ENCODE measurements at places on chromosomes 1 and 21. TPM values are rescaled to one million over a fixed set of nuclear protein-coding genes. Genes with fewer than 3 reads are reported as not detected.

GRCh38 chr1:226722240-226722900 is 16.7 kb downstream of the ITPKB start:
- DNase-seq: no peak

GRCh38 chr1:29124366-29125236 is 898 bp upstream of the TMEM200B start:
- peak; percentile 77 for DNase-seq

- no peak for DNase-seq
These were observed 44.7 kb downstream of the NAV1 start for GRCh38 chr1:201583663-201584062.

DNA sequence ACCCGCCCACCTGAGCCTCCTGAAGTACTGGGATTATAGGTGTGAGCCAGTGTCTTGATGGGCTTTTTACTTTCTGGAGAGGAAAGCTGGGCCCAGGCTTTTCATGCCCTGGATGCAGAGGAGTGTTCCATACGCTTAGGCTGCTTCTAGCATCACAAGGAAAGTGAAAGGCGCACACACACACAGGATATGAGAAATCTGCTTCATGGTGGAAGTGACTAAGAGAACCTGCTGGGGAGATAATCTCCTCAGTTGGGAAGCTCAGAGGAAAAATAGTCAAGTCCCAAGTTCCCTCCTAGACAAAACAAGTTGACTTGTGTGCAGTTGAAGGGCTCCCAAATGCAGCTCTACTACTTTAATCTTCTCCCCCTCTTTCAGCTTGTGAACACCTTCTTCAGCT is 2.2 kb downstream of the NUDC start:
- no peak for DNase-seq

DNA sequence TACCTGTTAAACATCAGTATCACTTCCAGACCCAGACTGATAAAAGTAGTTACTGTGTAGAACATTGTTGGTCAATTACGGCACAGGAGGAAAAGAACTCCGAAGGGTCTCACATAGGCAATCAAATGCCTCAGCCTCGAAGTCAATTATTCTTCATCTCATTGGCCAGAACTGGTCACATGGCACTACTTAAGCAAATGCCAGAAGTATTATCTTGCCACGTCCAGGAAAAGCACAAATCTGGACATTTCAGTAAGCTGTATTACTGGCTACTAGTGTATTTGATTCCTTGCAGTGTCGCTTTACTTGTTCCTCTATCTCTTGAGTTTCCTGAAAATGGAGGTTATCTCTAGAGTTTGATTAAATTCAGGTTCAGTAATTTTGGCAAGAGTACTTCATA is 24.4 kb downstream of the DIO1 start:
- no peak for DNase-seq

GRCh38 chr1:31626223-31627207 is 9.0 kb downstream of the HCRTR1 start:
- no peak for DNase-seq

DNA sequence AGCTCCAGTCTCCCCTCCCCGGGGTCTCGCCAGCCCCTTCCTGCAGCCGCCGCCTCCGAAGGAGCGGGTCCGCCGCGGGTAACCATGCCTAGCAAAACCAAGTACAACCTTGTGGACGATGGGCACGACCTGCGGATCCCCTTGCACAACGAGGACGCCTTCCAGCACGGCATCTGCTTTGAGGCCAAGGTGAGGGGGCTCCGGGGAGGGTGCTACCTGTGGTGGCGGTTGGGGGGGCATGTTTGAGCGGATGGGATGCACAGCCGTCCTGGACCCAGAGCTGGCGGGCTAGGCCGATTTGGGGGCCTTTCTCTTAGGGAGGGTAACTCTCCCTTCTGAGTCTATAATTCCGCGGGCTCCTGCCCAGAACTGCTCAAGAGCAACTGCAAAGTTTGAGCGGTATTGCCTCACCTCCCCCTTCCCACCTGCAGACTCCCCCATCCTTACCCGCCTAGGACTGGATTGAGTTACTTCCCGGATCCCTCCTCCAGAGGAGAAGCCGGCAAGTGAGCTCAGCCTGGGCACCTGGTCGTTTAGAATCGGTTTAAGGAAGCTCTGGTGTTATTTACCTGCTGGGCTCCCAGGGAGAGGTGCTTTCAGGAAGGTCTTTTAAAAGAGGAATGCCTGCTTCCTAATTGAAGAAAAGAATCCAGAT is 730 bp downstream of the NOS1AP start:
- no peak for DNase-seq

DNA sequence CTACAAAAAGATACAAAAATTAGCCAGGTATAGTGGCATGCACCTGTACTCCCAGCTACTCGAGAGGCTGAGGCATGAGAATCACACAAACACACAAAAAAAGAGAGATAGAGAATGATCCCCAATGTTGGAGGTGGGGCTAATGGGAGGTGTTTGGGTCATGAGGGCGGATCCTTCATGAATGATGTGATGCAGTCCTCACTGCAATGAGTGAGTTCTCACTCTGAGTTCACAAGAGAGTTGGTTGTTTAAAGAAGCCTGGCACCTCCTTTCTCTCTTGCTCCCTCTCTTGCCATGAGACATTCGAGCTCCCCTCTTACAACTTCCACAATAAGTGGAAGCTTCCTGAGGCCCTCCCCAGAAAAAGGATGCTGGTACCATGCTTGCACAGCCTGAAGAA is 17.3 kb downstream of the KCNT2 start:
- DNase-seq: no peak

GRCh38 chr1:68103011-68103545 is 52.7 kb upstream of the DIRAS3 start:
- no peak for DNase-seq

DNA sequence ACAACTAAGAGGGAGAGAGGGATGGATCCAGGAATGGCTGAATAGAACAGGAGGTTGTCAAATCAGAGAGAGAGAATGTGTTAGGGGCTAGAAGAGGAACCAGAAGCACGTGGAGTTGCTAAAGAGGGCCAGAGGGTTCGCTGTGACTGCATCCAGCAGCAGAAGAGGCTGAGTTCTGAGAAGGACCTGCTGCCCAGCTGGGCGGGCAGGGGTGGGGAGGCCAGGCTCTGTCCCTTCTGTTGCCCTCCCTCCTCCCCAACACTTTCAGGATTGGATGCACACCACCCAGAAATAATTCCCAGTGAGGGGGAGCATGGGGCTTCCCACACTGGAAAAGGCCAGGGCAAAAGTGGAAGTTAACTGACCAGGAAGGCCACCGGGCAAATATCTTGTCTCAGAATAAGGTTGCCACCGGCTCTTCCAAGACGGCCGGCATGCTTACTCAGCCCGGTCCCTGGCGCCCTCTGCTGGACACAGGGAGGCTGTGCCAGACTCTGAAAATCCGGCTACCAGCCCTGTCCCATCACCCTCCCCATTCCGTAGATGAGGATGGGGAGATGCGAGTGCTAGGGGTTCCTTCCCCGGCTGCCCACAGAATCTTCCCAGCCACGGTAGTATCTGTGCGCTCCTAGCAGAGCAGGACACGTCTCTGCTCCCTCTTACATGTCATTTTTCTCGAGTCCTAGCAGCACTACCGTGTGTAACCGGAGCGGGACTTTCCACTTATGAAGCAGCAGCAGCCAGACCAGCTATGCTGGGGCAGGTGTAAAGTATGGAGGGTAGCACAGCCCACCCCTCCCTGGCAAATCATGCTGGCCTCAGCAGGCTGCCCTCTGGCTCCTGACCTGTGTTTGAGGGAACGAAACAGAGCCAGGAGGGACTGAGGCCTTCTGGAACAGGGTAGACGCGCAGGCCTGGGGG is 46.8 kb upstream of the A3GALT2 start:
- DNase-seq: peak; percentile 89

GRCh38 chr1:31912839-31913239 is 25.3 kb downstream of the PTP4A2 start:
- DNase-seq: no peak

DNA sequence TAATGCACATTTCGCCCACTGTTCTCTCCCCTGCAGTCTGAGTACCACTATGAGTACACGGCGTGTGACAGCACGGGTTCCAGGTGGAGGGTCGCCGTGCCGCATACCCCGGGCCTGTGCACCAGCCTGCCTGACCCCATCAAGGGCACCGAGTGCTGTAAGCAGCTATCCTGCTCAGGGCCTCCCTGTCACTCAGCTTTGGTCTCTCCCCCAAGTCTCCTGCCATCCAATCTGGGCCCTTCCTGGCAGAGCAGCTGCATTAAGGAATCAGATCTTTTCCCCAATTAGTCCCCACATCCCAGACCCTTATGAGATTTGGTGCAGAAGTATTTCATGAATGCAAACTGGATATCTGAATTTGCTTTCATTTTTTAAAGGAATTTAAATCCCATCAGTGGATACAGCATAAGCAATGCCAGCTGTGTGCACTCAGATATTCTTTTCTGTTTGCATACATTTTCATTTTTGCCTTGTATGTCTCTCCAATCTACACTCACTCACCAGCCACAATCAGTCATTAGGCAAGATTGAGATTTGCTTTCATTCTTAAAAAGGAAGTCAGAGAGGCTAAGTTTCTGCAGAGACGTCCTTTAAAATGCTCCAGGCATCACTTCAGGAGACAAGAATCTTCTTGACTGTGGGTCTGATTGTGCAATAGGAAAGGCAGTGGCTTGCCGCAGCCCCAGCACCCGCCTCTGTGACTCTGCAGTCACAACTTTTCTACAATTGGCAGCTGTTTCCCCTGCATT is 48.1 kb downstream of the ELAPOR1 start:
- peak; percentile 54 for DNase-seq

GRCh38 chr1:47436304-47436978 is 1.4 kb upstream of the FOXD2 start:
- DNase-seq: peak; percentile 90

DNA sequence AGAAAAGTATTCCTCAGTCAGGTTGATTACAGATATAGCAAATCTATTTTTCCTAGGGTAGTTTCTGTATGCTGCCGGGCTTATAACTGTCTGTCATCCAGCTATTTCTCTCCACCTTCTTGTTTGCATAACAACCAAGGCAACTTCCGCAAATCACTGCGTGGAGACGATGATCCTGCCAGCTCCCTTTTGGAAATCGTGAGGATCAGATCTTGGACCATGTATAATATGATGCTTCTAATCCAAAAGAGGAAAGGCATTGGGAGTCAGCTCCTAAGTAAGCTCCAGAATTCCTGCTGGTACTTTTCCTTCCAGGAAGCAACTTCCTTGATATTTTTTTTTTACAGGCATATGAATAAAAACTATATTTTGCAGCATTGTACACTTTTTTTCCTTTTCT is 445 bp upstream of the RGS4 start:
- DNase-seq: no peak

- no peak for DNase-seq
These were observed 17.5 kb upstream of the RAB4A start for GRCh38 chr1:229253151-229253974.

DNA sequence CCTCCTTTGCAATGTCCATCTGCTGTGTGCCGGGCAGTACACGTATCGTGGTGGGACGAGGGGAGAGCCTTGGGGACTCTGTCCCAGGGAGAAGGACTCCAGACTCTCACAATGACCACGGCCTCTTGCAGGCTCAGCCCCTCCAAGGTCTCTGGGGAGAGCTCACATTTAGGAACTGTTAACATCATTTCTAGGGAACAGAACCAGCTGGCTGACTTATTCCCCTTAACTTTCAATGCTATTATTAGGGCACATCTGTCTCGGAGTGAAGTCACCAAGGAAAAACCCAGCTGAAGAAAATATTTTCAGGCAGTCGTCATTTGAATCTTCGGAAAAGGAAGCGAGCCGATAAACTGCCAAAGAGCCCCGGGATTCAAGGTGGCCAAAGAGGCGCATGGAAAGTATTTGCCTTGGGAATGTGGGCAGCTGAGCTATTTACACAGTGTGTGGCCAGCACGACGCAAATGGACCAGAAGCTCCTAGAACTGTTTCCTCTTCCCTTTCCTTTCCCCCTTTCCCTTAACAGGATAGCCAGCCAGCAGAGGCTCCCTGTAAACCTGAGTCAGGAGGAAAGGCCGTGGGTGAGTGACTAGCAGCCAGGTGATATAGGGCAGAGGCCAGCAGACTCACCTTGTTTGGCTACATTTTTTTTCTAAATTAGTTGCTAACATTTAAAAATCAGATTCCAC is 74.5 kb downstream of the ITPKB start:
- peak; percentile 27 for DNase-seq

DNA sequence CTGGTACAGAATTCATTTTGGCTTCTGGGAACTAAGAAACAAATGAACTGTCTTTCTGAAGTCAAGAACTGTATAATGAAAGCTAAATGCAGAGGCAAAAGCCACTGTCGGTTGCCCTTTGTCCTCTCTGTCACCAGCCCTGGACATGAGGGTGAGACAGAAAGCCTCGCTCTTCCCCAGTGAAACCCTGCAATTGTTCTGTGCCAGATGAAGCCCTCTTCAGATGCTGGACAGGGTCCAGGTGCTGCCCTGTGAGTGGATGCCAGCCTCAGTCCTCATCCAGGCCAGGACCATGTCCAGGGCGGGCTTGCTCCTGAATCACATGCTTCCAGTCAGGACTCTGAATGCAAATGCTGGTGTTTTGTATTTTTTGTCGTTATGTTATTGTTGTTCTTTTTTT is 138.7 kb downstream of the RUNX1 start:
- DNase-seq: no peak

GRCh38 chr1:17935230-17935629 is 172.4 kb upstream of the IGSF21 start:
- DNase-seq: no peak

DNA sequence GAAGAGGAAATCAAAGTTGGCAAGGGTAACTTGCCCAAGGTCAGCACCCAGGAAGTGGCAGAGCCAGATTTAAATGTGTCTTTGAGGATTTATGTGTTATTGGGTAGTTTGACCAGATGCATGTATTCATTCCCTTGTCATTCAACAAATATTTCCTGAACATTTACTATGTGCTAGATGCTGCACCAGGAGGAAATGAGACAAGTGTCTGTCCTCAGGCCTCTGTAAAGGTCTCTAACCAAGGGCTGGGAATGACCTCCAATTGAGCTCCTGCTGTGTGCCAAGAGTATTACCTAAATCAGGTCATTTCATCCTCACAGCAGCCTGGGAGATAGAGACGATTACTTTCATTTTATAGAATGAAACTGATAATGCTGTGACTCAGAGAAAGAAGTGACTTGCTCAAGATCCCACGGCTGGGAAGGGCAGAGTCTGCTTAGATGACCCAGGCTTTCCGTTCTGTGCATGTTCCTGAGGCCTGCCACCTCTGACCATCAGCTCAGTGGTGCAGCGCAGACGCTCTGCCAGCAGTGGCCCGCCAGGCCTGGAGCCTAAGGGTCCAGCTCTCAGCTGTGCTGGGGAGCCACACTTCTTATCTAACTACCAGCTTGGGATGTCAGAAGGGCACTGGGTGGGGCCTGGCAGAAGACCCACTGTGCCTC is 3.5 kb upstream of the TTC22 start:
- DNase-seq: no peak

- DNase-seq: no peak
These were observed 332.9 kb downstream of the PCP4 start for GRCh38 chr21:40200126-40200525.

The ZBTB8B gene
- not detected for total RNA-seq

The DYNLT4 gene
- total RNA-seq: 0.97 TPM

The CREG1 gene
- total RNA-seq: 9.8 TPM

The RSPO1 gene
- total RNA-seq: not detected

The ITGB2 gene
- total RNA-seq: 416 TPM

The IQCC gene
- total RNA-seq: 4.9 TPM

The H3-3A gene
- total RNA-seq: 454 TPM

The MAEL gene
- total RNA-seq: not detected

The KCNE2 gene
- not detected for total RNA-seq

The TRMT13 gene
- 32.8 TPM for total RNA-seq

The IL22RA1 gene
- not detected for total RNA-seq

The PLEKHO1 gene
- 140 TPM for total RNA-seq

The BRDT gene
- total RNA-seq: not detected

The ZFP69B gene
- 5.2 TPM for total RNA-seq

The SEC16B gene
- total RNA-seq: 0.26 TPM
